Spinal cord (tissue), 10 donors: ENCODE measurements at places on chromosomes 4 and X. TPM values are rescaled to one million over a fixed set of nuclear protein-coding genes. Genes with fewer than 3 reads are reported as not detected.

GRCh38 chrX:66030505-66031317 is 9.2 kb downstream of the VSIG4 start:
- DNase-seq = no peak

DNA sequence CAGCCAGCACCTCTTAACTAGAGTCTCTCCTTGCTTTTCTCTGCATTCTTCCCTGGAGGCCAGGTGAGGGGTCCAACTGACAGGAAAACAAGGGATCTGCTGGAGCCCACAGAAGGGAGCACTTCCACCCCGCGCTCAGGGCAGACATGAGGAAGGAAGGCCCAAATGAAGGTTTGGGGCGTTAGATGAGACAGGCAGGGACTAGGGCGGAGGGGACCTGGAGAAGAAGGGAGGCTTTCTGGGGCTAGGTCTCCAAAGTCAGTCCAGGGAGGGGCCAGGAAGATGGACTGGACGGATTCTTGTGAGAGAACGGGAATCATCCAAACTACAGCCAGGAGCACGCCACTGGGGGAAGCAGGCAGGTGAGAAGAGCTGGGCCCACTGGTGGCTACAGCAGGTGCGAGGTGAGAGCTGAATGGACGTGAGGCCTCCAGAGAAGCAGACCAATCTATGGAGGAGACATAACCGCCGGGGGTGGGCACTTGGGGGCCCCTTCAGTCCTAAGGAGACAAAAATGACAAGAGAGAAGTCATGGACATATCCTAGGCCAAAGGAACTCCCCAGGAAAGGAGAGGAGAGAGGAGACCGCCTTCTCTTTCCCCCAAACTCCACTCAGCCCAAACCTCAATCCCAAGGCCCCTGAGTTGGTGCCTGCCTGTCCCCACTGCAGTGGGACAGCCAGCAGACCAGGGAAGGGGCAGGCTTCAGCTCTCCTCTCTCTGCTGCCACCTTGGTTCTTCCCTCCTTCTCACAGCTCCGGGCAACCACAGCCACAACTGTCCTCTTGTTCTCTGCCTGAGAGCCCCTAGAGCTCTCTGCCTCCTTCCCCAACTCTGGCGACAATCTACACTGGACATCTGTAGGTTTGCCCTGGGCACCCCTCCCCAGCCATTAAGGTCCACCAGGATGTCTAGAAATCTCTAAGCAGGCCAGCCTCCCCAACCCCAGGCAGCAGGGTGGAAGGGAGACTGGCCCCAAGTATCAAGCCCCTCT is 7.0 kb downstream of the APLN start:
- no peak for DNase-seq

DNA sequence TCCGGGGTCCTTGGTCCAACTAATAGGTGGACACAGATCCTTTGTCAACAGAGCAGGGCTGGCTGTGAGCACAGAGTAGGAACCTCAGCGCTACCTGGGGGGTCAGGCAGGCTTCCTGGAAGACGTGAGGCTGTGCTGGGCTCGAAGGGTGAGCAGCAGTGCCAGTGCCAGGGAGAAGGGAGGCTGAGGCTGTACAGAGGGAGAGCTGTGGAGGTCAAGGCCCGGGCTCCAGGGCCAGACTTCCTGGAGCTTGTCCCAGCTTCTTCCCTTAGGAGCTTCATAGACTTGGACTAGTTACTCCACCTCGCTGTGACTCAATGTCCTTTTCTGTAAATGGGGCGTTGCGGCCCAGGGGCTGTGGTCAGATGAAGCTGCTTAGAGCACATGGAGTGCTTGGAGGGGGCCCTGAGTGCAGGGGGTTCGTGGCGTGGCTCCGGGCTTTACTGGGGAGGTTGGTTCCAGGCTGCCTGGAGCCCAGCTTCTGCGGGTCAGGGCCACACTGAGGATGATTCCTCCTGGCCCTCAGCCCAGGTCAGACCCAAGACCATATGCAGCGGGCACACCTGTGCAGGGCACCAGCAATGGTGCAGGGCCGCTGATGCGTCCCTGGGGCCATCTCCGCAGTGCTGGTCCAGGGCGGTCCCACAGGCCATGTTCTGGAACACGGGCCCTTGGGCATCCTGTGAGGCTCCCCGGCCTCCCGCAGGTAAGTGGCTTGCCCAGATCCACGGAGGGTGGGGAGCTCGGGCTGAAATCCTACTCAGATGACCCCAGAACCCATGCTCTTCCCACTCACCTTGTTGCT is 98.1 kb downstream of the DCTD start:
- DNase-seq = no peak

- no peak for DNase-seq
Measured at GRCh38 chr4:177879851-177880250, 437.6 kb upstream of the AGA start.

Gene SLC16A2
- total RNA-seq = 21.0 TPM

Gene KIAA0232
- total RNA-seq = 34.8 TPM

DNA sequence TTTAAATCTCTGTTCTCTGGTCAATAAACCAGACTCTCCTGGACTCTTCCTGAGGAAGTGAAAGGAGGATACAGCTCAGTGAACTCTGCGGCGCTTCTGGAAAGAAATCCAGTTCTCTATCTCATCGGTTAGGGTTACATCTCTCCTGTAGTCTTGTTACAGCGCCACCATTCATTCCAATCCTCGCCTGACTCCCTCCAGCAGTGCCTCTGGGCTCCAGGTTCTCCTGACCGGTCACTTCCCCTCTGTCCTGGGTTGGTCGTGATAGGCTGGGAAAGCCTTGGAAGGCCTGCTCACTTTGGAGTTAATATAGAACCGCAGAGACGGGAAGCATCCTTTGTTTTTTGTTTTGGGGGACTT is 97.0 kb upstream of the STOX2 start:
- no peak for DNase-seq

DNA sequence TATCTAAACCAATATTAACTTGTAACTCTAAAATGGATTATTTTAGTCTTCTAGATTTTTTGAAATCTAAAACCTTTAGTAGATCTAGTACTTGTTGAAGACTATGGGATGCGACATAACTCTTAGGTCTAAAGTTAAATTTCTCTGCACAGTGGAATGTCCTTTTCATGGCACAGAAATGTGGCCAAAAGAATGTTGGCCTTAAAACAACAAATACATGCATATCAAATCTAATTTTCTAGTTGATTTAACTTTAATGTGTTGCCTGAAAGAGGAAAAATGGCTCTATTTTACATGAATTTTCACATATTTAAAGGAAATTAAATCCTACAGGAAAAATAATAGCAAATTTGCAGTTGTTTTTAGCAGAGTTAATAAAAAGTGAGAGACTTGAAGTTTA is 30.3 kb downstream of the NFKB1 start:
- DNase-seq = no peak

GRCh38 chr4:120156120-120156718 is 89.6 kb upstream of the MAD2L1 start:
- peak; percentile 56 for DNase-seq

DNA sequence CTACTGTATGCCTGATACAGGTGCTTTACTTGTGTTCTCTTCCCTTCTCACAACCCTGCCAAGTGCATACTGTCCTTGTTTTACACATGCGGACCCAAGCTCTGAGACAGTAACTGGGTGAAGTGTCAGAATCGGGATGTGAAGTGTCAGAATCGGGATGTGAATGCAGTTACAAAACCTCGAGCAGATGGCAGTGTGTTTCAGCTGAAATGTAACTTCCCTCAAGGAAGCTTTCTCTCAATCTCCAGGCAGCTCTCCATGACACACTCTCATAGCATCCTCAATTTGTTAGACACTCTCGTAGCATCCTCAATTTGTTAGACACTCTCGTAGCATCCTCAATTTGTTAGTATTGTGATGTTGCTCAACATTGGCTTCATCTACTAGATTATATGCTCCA is 1.1 kb upstream of the HPSE start:
- DNase-seq = peak; percentile 33

Gene COX7B2
- total RNA-seq = not detected

- no peak for DNase-seq
Measured at GRCh38 chrX:68930542-68931317, 101.9 kb downstream of the EFNB1 start.

GRCh38 chr4:175884048-175884447 is 72.0 kb upstream of the GPM6A start:
- no peak for DNase-seq

Gene SAGE1
- not detected for total RNA-seq

Gene ASMT
- total RNA-seq = 0.30 TPM

Gene SSX7
- total RNA-seq = not detected

- no peak for DNase-seq
Measured at GRCh38 chr4:28883211-28883610, 1837.0 kb upstream of the PCDH7 start.

Gene TRIM75
- not detected for total RNA-seq

DNA sequence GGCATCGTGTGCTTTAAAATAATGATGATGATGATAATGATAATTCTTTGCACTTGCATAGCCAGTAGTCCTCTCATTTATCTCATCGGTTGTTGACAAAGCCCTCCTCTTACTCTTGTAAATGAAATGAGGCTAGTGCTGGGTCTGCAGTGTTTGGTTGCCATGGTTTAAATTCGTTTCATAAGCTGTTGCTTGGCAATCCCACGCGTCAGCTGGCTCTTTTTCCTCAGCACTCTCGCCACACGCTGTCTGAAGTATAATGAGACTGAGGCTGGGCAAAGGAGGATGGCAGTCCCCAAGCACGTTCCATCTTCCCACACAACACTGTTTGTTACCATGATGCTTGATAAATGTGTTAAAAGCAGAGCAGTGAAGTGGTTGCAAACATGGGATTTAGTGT is 15.5 kb downstream of the PAGE4 start:
- DNase-seq = peak; percentile 41
